Right lobe of liver (tissue), 6 donors: ENCODE measurements at places on chromosomes 13 and 19.

GRCh38 chr19:58196901-58197616 is 14.2 kb downstream of the ZNF274 start:
- no peak for DNase-seq

GRCh38 chr13:63540061-63540460 is 2124.4 kb upstream of the PCDH20 start:
- no peak for DNase-seq

DNA sequence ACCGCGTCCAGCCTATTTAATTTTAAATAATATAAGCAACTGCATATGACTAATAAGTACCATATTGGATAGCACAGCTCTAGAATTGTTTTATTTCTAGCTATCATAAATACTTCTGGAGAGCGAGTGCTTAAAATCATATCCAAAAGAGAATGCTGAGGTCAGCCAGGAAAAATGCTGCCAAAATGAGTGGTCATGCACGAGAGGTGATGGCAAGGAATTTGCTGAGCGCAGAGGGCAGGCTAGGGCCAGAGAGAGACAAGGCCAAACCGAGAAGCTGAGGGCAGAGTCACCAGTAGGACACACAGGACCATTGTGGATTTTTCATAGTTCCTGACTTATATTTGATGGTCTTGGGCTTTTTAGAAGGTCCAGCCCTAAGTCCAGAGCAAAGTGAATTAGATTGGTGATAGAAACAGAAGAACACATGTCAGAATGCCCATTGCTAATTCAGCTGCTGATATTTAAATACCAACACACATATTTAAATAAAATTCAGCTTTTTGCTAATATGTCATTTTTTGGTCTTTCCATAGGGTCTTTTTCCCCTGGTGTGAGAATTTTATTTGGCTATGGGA is 33.6 kb upstream of the UBL3 start:
- no peak for DNase-seq

DNA sequence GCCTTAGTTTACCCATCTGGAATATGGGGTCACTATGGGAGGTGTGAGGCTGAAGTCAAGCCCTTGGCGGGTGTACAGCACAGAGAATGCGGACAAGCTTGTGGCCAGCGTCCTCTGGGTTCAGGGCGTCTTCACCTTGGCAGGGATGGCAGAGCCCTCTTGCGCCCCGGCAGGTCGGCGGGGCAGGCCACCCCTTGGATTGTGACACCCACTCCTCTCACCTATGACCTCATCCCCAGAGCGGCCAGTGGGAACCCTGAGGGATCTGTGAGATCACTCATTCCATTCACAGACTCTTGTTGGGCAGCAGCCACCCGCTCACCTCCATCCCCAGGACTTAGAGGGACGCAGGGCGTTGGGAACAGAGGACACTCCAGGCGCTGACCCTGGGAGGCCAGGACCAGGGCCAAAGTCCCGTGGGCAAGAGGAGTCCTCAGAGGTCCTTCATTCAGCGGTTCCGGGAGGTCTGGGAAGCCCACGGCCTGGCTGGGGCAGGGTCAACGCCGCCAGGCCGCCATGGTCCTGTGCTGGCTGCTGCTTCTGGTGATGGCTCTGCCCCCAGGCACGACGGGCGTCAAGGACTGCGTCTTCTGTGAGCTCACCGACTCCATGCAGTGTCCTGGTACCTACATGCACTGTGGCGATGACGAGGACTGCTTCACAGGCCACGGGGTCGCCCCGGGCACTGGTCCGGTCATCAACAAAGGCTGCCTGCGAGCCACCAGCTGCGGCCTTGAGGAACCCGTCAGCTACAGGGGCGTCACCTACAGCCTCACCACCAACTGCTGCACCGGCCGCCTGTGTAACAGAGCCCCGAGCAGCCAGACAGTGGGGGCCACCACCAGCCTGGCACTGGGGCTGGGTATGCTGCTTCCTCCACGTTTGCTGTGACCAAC is at the start of gene SPACA4:
Gene SPACA4 (plus strand): TSS at position 280 of the 896 bp plus-strand sequence. CDS start 237 bp downstream, at position 517.
- DNase-seq = no peak

- no peak for DNase-seq
Observed at GRCh38 chr19:661427-662196, 1.4 kb downstream of the RNF126 start.

- no peak for DNase-seq
Observed at GRCh38 chr13:38624822-38625221, 62.1 kb upstream of the FREM2 start.

- DNase-seq = no peak
Observed at GRCh38 chr13:87669379-87669978, 1.7 kb upstream of the SLITRK5 start.

- DNase-seq = no peak
Observed at GRCh38 chr13:46656786-46657185, 103.8 kb downstream of the LRCH1 start.

- DNase-seq = no peak
Observed at GRCh38 chr13:22451327-22451741, 729.4 kb upstream of the SGCG start.

DNA sequence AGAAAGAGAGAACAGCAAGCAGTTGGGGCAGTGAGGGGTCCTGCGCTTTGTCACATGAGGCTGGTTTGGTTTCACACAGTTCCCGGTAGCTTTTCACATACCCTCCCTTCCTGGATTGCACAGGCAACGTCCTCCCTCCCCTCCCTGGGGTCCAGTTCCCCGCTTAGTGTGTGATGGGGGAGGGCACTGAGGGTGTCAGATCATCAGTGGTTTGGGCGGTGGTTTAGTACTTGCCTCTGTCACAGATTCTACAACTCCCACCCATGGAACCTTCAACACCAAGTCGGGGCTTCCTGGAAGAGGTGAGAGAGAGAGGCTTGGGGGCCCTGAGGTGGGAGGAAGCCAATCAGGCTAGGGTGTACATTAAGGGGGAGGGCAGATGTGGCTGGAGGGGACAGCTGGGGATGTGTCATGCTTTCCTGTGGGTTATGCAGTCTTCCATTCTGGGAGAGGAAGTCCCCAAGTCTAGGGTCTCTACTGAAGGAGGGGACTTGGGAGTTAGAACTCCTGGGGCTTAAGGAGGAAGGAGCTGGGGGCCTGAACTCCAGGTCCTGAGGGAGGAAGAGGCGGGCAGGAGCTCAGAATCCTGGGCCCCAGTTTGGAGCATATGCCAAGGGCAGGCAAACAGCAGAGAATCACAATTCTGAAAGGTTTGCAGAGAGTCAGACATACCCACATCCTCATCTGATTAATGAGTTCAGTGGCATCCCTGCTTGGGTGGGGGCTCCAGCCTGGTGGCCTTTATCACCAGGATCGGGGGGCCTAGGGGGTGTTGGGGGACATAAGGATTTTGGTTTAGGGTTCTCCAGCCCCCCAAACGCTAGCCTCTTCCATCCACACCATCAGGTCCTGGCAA is at the start of gene NKG7:
Gene NKG7 (minus strand): TSS at position 6 of the 856 bp plus-strand sequence. CDS start 119 bp downstream, outside the sequence.
- no peak for DNase-seq

DNA sequence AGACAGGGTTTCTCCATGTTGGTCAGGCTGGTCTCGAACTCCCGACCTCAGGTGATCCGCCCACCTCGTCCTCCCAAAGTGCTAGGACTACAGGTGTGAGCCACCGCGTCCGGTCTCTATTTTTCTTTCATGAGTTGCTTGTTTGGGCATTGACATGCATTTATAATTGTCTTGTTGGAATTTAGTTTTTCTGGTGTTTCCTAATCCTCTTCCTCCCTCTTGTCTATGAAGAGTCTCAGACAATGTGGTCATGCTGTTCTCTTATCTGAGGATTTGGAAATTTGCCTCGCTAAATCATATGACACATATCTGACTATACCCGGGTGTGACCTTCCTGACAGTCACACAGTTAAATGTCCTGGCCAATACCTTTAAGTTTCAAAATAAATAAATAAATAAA is 7.4 kb upstream of the CEACAM18 start:
- no peak for DNase-seq

- DNase-seq = no peak
Observed at GRCh38 chr13:46165485-46166223, 16.3 kb downstream of the LCP1 start.

GRCh38 chr19:13875824-13876223 is 1.1 kb upstream of the NANOS3 start:
- DNase-seq = no peak

DNA sequence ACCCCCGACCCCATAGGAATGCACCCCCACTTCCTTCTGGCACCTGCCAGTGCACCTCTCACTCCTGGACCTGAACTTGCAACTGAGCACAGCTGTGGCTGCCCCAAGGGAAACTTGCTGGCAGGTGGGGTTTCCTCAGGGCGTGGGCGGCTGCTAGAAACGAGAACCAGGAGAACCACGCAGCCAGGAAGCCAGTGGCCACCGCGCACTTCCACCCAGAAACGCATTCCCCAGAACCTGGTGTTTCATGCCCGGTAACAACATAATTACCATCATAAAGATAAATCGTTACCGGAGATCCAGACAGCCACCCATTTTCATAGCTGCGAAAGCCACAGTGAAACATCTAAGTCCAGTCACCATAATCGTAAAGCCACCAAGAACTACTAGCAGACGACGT is 75.2 kb upstream of the C13orf46 start:
- no peak for DNase-seq

GRCh38 chr19:5992756-5993155 is 14.8 kb upstream of the RANBP3 start:
- DNase-seq = no peak

GRCh38 chr13:66391322-66391721 is 838.8 kb downstream of the PCDH9 start:
- no peak for DNase-seq

- no peak for DNase-seq
Observed at GRCh38 chr13:53121131-53121773, 92.6 kb downstream of the OLFM4 start.

DNA sequence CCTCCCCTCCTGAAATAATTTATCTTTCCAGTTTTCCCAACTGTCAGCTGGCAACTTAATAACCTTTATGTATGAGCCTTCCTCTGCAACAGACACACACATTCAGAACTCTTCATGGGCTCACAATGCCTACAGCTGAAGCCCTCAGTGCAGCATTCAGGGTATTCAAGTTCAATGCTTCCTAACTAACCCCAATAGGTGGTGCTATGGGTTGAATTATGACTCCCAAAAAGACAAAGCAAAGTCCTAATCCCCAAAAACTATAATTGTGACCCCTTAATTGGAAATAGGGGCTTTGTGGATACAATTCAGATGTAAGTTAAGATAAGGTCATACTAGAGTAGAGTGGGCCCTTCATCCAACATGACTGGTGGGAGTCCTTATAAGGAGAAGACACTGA is 202.2 kb downstream of the SUCLA2 start:
- no peak for DNase-seq

GRCh38 chr19:33644284-33644836 is 22.6 kb downstream of the CHST8 start:
- DNase-seq = no peak

DNA sequence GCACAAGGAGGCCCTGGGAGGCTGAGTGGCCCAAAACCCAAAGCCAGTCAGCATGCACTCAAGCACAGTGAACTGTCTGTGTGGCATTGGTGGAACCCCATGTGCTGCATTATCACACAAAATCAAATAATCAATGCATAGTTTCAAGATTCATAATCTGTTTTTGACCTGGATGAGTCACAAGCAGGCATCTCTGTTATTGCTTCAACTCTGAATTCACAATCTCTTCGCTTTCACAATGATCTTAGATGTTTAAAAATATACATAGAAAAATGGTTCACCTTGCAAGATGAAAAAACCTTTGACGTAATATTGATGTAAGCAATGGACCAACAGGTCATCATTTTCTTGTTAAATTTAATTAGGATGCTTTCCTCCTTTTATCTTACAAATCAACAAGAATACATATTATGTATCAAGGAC is 455.4 kb downstream of the IRS2 start:
- DNase-seq = no peak

DNA sequence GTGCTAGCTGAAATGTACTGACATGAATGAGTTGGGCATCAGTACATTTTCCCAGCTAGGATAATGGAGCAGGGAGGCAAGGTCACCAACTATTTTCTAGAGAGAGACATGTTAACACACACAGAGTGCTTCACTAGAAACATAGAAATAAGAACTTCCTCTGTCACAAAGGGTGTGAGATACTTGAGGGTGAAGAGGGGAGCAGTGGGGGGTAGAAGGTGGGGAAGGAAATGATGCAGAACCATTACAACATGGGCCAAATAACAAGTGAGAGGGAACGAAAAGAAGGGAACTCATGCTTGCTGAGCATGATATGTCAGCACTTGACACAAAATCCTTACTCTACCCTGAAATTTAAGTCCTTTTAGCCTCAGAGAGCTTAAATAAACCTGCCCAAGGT is 87.8 kb upstream of the RFC3 start:
- no peak for DNase-seq

DNA sequence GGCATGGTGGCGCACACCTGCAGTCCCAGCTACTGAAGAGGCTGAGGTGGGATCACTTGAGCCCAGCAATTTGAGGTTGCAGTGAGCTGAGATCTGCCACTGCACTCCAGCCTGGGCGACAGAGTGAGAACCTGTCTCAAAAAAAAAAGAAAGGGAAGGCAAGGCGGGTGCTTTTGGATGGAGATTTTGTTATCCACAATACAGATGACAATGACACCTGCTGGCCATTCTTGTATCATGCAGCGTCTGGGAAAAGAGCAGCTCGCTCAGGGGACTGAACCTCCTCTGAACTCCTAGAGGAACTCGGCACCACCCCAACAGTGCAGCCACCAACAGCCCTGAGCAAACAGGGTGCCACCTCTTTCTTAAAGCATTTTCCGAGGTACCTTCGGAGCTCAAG is 22.8 kb downstream of the HAUS8 start:
- DNase-seq = no peak

GRCh38 chr13:28867564-28867963 is 47.4 kb downstream of the MTUS2 start:
- no peak for DNase-seq

GRCh38 chr19:35352177-35352447 is 4.4 kb downstream of the FFAR1 start:
- DNase-seq = no peak

DNA sequence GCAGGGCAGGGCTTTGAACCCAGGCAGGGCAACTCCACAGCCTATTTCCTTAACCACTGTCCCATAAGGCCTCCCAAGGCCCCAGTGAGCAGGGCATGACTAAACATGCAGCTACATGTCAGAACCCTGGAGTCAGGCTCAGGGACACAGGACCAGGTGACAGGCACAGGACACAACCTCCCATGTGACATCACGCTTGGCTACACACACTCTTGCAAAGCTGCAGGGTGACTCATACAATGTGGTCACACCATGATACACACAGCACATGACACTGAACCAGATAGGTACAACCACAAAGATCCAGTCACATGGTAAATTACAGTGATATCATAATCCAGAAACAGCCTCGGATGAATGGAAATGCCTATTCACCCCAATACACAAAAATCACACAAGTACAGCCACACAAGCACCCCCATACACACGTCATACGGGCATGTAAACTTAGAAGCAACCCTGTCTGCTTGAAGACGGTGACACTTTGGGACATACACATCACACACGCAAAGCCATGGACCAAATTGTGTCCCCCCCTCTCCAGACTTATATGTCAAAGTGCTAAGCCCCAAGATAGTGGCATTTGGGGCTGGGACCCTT is 14.5 kb downstream of the KLK4 start:
- DNase-seq = no peak
